ENCODE measurements at places on chromosomes 4 and X. TPM values are rescaled to one million over a fixed set of nuclear protein-coding genes. Genes with fewer than 3 reads are reported as not detected.

Gene ADAMTS3
- total RNA-seq: 5.1 TPM

Gene VCX3B
- not detected for total RNA-seq

Gene SSX4B
- not detected for total RNA-seq

Gene GPR50
- total RNA-seq: not detected

Gene GAGE1
- total RNA-seq: not detected

Gene PPEF2
- not detected for total RNA-seq

Gene HHIP
- 0.29 TPM for total RNA-seq

Gene CSN1S1
- not detected for total RNA-seq
